ENCODE measurements at places on chromosomes 3 and 15. TPM values are rescaled to one million over a fixed set of nuclear protein-coding genes. Genes with fewer than 3 reads are reported as not detected.

DNA sequence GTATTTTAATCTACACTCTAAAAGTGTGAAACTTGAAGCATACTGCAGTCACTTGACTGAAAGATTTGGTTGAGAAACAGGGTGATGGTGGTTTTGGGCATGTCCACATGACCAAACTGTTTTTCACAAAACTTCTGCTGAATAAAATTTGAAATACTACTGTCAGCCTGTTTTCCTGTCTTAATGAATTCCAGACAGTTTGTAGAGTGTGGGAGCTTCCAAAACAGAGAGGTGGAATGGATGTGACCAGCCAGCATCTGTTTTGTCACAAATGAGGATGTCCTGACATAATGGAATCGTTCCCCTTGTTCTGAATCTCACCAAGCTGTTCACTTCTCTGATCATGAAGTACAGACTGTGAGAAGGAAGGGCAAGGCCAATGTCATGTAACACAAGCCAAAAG is 11.8 kb downstream of the MITF start:
- DNase-seq: no peak

EPHB1 gene
- 1.6 TPM for total RNA-seq

GRCh38 chr15:88897456-88898194 is 2.3 kb upstream of the HAPLN3 start:
- no peak for DNase-seq

SLC41A3 gene
- total RNA-seq: 43.2 TPM

DNA sequence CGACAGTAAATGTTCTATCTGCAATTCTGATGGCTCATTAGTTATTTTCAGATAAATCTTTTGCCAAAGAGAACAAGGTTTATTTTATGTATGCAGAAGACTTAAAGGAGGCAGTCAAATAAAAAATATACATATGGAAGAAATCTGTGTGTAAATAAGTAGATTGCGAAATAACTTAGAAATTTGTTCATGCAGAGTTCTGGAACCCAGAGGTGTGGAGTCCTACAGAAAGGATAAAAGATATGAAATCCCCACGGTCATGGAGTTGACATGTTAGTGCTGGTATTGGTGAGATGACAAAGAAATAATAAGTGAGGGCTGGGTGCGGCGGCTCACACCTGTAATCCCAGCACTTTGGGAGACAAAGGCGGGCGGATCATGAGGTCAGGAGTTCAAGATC is 111.2 kb upstream of the CFAP20DC start:
- no peak for DNase-seq

DNA sequence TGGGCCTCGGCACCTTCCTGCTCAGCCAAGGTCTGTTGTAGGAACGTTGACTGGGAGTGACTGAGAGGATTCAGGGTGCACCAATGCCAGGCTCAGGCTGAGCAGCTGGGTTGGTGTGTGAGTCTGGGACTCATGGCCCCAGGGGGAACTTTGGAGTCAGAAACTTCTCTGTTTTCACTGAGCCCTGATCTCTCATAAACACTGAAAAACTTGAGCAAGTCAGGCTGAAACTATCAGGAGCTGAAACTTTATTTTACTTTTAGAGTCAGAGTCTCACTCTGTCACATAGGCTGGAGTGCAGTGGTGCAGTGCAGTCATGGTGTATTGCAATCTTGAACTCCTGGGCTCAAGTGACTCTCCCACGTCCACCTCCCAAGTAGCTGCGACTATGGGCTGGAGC is 3.0 kb downstream of the TRAK1 start:
- DNase-seq: no peak

DNA sequence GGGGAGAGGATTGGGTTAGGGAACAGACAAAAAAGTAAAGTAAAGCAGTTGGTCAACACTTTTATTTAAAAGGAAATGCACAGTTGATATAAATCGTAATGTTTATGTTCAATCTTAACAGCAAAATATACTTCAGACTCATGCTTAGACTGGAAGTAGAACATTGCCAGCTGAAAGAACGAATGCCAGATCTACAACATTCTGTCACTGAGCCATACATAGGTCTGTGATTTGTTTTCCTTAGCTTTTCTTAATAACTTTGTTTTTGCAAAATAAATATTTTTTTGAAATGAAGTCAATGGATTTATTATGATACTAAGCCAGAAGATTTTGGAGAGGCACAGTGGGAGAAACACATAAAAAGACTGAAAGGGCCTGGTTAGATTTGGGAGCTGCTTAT is 62.0 kb downstream of the LEKR1 start:
- DNase-seq: no peak

RBP2 gene
- not detected for total RNA-seq

DNA sequence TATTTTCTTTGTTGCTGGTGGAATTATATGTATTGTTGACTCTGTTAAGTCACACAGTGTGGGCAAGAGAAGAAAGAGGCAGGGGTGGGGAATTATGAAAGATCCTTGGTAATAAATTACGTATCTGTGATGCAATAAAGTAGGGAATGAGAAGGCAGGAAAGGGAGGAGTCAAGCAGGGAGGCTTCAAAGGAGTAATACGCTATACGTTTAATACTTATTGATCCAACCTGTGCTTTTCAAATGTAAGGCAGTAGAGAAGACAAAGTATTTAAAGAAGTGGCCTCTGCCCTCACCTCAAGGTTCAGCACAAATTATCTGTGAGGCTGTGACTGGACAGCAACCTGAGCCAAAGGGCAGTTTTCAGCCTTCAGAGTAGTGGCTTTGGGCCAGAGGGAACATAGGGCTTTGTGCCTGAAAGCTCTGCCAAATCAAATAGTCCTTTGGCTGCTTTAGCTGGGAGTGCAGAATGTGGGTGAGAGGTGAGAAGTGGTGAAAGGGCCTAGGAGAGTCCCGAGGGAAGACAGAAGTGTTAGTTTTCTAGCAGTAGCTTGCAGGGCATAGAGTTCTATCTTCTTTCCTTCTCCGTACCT is 1.2 kb upstream of the PLIN1 start:
- no peak for DNase-seq

GRCh38 chr3:17233398-17233800 is 348.6 kb downstream of the PLCL2 start:
- DNase-seq: no peak

- peak; percentile 96 for DNase-seq
Observed at GRCh38 chr15:48644827-48645557, 517 bp downstream of the FBN1 start.

TNNC1 gene
- 13.7 TPM for total RNA-seq

DNA sequence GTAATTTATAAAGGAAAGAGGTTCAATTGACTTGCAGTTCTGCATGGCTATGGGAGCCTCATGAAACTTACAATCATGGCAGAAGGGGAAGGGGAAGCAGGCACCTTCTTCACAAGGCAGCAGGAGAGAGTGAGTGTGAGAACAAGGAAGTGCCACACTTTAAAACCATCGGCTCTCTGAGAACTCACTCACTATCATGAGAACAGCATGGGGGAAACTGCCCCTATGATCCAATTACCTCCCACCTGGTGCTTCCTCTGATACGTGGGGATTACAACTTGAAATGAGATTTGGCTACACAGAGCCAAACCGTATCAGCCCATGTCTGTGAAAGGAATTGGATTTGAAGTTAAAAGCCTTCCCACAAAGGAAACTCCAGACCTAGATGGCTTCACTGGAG is 39.1 kb downstream of the TKT start:
- DNase-seq: no peak

- no peak for DNase-seq
Observed at GRCh38 chr3:63557912-63558311, 94.6 kb upstream of the SNTN start.

DNA sequence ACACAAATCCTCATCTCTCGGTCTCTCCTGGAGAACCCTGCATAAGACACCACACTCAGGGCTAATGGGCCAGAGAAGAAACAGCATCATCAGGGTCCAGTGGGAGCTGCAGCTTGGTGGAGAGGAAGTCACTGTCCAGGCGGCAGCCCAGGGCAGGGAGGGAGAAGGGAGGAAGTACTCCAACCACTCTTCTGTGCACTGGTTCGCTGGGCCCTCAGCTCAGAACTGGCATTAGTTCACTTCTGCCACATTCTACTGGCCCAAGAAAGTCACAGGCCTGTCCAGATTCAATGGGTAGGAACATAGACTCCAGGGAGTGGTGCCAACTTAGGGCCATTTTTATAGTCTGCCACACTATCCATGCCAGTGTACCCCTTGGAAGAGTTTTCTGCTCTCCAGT is 169.0 kb downstream of the ABHD5 start:
- no peak for DNase-seq

GRCh38 chr15:34942363-34942762 is 27.2 kb downstream of the AQR start:
- DNase-seq: no peak
